Parietal lobe (tissue), 2 donors: ENCODE measurements at places on chromosomes 2 and 18. TPM values are rescaled to one million over a fixed set of nuclear protein-coding genes. Genes with fewer than 3 reads are reported as not detected.

The FAM237A gene
- not detected for total RNA-seq

The HOXD1 gene
- not detected for total RNA-seq

The NXPH2 gene
- total RNA-seq: 26.9 TPM

The MYO5B gene
- total RNA-seq: 39.4 TPM

The CHPF gene
- total RNA-seq: 32.2 TPM

The KIDINS220 gene
- total RNA-seq: 812 TPM

The LOXHD1 gene
- 0.31 TPM for total RNA-seq

The ELOA2 gene
- total RNA-seq: not detected

The DSEL gene
- total RNA-seq: 74.5 TPM

The KRTCAP3 gene
- total RNA-seq: not detected

The SLC4A5 gene
- 13.8 TPM for total RNA-seq

The TNFAIP6 gene
- total RNA-seq: not detected

The CXCR2 gene
- total RNA-seq: not detected

The GALNT14 gene
- 16.0 TPM for total RNA-seq

The AP1S3 gene
- 8.5 TPM for total RNA-seq

The TRABD2A gene
- total RNA-seq: 1.6 TPM

The NT5DC4 gene
- total RNA-seq: not detected

The HJURP gene
- 3.8 TPM for total RNA-seq

The CLEC4F gene
- not detected for total RNA-seq

The SLC9A4 gene
- 0.63 TPM for total RNA-seq

The COLEC12 gene
- 5.0 TPM for total RNA-seq

The ABCA12 gene
- 0.63 TPM for total RNA-seq

The CD8A gene
- total RNA-seq: 1.3 TPM

The EVA1A gene
- not detected for total RNA-seq

The EPHA4 gene
- total RNA-seq: 123 TPM

The SH3YL1 gene
- total RNA-seq: 166 TPM

The ACAA2 gene
- 27.5 TPM for total RNA-seq

The KRCC1 gene
- total RNA-seq: 11.6 TPM

The SPDYA gene
- total RNA-seq: 5.0 TPM

The DSG4 gene
- total RNA-seq: not detected

The TMEM214 gene
- 15.7 TPM for total RNA-seq

The ALK gene
- 2.5 TPM for total RNA-seq

The IL36B gene
- not detected for total RNA-seq

The ITPRIPL1 gene
- 4.7 TPM for total RNA-seq

The C2orf15 gene
- total RNA-seq: 1.6 TPM

The PARD6G gene
- 11.6 TPM for total RNA-seq

The CHST10 gene
- 89.2 TPM for total RNA-seq

The ATF2 gene
- total RNA-seq: 148 TPM

The COL4A3 gene
- 2.5 TPM for total RNA-seq

The EIF2AK3 gene
- total RNA-seq: 36.9 TPM
